ENCODE measurements at places on chromosomes 6 and 20.

GRCh38 chr6:22078802-22079545 lies 217.9 kb downstream of the PRL start:
- DNase-seq = no peak

DNA sequence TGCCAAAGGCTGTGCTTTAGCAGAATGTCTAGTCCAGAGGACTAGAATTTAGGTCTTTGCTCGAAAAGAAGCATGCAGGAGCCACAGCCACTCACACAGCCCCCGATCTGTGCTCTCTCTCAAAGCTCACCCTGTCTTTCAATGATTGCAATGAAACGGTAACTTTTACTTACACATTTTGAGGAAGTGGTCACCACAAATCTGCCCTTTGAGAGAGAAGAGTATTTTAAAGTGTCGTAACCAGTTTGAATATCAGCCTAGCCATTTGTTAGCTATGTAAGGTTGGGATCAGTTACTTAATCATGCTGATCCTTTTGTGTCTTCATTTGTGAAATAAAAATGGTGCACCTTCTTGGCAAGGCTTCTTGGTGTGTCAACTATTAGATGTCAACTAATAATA lies 209.0 kb downstream of the TFAP2A start:
- no peak for DNase-seq

GRCh38 chr6:13252790-13253189 lies 75.5 kb downstream of the TBC1D7 start:
- DNase-seq = no peak

DNA sequence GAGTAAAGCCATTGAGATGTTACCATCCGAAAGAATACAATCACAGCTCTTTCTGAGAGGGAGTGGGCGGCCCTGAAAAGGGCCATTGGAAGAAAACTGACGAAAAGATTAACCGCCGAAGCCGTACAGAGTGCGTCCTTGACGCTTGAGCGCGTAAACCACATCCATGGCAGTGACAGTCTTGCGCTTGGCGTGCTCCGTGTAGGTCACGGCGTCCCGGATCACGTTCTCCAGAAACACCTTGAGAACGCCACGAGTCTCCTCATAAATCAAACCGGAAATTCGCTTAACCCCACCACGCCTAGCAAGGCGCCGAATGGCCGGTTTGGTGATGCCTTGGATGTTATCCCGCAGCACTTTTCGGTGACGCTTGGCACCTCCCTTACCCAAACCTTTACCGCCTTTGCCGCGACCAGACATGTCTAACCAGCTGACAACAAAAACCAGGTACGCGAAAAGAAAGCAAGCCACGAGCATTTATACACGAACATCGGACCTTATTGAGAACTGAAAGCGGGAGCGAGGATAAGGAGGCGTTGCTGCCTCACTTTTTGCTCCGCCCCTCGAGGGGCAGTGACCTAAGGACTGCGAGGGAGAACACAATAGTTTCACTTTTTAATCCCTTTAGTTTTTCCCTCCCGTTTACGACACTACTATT lies 60.3 kb upstream of the HFE start:
- DNase-seq = peak; percentile 94

DNA sequence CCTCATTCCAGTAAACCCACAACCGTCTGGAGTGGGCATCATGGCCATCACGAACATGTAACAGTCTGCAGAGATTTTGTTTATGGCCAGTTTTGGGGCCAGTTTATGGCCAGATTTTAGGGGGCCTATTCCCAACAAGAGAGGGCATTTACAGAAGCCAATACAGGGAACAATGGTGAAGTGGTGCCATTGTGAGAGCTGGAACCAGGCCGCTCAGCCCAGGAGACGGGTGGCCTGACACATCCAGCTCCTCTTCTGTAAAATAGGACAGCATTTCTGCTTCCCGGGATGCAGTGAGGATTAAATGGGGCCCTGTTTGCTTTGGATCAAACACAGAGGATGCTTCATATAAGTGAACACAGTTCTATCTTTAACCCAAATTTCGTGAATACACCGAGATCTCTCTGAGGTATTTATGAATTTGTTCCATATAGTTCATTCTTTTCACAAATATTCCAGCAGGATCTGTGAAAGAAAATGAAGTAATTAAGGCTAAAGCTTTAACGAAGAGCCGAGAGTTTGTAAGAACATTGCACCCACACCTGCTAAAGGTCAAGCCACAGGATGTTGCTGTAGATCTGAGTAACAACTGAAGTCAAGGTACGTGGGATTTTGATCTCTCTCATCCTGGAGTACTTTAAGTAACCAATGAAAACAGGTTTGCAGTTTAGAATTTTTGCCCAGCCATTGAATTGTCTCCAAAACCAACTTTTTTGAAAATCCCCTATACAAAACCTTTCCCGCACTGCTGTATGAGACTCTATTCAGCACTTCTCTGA lies 14.5 kb upstream of the SIRPG start:
- peak; percentile 50 for DNase-seq

DNA sequence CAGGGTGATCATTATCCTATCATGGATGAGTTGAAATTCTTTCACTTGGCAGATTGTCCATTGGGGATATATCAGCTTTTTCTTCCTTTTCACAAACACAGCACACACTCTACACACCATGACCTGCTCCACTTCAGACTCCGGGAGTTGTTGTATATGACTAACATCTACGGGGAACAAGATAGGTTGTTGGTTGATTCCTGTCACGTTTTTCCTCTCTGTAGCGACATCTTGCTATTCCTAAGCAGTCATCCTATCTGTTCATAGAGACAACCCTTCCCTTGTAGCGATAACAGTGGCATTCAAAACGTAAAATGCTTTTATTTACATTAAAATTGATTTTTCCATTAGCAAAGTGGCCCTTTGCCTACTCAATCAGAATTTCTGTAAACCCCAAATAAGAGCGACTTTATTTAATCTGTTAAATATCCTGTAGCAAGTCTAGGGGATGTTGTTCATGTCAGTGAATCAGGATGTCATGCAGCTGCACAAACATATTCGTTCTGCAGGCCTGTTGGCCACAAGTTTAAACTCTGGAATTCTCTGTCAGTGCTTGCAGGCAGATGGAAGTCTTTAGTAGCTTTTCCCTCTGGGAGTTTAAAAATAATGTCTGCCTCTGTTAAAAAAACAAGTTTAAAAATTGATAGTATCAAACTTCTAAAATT lies 23.1 kb downstream of the PHACTR2 start:
- DNase-seq = no peak

DNA sequence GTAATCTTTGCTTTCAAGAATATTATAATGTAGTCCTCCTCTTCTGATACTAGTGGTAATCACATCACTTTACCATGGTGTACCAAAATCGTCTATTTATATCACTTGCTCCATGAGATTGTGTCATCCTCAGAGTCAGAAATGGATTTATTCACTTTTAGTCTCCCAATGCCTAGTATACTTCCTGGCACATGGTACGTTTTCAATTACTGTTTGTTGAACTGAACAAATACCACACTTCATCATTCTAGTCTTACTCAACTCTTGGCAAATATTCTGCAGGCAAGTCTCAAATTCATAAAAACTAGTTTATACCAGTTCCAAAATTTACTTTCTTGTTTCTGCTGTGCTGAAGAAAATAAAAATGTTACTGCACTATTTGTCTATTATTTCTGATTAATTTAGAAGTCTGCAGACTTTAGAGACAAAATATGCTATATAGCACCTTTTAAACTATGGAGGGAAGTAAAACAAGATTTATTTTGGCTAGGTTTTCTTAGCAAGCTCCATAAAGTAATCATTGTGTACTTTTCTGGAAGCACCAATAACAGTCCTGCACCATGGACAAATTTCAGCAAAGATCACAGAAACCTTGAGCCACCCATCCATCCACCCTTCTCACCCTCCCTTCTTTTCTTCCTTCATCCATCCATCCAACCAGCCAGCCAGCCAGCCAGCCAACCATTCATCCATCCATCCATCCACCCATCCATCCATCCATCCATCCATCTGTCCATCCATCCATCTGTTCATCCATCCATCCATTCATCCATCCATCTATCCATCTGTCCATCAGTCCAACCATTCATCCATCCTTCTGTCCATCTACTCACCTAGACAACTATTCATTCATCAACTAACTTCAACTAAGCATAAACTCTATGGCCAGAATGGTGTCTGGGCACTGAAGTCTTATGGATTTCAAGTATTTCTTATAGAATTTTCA lies 102.1 kb upstream of the STMND1 start:
- no peak for DNase-seq

DNA sequence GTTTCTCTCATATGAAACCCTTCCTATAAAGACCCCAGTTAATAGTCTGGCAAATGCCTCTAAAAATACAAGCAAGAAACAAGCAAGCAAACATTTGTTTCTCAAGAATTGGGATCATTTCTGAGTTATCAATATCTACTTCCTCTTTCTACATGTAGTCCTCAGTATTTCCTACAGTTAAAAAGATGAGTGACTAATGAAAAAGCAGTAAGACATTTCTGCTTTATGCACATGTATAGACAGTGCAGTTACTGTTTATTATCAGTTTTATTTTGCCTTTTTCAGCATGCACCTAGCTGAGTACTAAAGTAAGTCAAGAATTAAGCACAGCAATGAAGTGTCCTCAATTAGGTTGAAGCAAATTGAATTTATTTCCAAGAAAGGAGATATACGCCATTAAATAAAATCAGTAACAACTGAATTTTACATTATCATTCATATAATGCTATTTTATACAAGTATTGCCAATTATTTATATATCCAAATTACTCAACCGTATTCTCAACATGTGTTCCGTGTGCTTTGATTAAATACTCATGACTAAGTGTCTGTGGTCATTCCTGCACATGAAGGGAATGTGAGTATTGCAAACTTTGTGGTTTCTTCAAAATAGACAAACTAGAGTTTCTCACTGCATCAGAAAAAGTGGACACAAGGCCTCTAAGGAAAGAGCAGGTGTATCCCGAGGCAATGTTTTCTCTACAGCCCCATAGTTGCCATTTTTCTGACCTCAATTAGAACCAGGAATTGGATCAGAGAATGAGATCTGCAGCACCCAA lies 159.3 kb upstream of the MARCKS start:
- no peak for DNase-seq

DNA sequence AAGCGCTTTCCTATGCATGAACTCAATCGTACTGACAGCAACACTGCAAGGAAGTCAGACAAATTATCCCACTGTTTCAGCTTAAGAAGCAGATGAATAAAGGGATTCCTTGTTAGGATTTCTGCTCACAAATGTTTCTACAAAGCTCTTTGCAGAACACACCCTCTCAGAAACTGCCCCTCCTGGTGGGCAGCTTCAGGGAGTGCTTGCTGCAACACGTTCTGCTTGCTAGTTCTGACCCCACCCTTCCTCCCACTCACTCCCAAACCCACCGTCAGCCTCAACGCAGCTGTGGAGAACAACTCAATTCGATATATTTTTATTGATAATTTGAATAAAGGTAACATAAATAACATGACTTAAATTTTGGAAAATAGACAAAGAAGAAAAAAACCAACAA lies 250.8 kb upstream of the PRDM1 start:
- peak; percentile 31 for DNase-seq

DNA sequence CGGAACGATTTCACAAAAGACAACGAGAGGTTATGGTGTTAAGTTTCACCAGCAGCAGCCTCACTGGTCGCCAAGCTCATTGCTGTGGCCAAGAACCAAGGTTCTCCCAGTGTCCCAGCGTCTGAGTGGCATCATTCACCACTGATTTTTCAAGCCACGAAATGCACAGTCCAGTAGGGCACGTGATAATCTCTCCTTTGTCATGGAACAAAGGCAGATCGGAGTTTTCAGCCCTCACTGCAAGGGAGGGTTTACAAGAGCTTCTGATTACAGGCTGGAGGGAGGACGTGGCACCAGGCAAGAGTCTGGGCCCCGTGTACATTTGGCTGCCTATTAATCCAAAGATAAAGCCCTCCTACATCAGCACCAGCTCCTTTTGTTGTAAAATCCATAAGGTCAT lies 2.0 kb downstream of the CD24 start:
- no peak for DNase-seq

- DNase-seq = no peak
Observed at GRCh38 chr6:29509239-29509638, 21.5 kb upstream of the MAS1L start.

DNA sequence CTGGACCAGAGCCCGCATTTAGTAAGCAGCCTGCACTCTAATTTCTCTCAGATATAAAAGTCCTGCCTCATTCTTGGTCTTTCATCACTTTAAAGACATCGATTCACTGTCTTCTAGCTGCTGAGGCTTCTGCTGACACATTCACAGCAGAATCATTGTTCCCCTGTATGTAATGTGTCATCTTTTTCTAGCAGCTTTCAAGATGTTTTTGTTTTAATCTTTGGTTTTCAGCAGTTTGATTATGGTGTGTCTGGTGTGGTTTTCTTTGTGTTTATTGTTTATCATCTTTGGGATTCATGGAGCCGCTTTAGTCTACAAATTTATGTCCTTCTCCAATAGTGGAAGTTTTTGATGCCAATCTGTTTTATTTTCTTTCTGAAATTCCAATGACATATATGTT lies 157.3 kb upstream of the STMND1 start:
- no peak for DNase-seq

All from CD4-positive, alpha-beta T cell treated with Interleukin-17A for 4 hours (primary cell).